ENCODE measurements at places on chromosomes 5 and 9.

DNA sequence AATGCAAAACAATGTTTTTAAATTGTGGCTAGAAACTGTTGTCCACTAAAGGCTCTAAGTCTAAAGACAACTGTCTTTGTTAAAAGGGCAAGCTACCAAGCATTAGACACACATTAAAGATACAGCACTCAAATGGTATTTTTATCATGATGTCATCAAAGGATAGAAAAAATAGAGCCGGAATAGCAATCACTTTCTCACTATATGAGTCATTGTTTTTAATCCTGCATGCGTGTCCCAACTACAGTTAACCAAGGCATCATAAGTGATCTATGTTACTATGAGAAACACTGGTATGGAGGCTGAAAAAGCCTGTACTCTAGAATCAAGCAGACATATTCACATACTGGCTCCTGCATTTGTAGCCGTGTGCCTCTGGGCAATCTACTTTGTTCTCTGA is 1.9 kb upstream of the PJA2 start:
- no peak for DNase-seq

GRCh38 chr5:14557203-14557770 is 24.3 kb upstream of the OTULINL start:
- DNase-seq = no peak

- DNase-seq = no peak
These were observed 89.0 kb downstream of the ARSB start for GRCh38 chr5:78896132-78896531.

DNA sequence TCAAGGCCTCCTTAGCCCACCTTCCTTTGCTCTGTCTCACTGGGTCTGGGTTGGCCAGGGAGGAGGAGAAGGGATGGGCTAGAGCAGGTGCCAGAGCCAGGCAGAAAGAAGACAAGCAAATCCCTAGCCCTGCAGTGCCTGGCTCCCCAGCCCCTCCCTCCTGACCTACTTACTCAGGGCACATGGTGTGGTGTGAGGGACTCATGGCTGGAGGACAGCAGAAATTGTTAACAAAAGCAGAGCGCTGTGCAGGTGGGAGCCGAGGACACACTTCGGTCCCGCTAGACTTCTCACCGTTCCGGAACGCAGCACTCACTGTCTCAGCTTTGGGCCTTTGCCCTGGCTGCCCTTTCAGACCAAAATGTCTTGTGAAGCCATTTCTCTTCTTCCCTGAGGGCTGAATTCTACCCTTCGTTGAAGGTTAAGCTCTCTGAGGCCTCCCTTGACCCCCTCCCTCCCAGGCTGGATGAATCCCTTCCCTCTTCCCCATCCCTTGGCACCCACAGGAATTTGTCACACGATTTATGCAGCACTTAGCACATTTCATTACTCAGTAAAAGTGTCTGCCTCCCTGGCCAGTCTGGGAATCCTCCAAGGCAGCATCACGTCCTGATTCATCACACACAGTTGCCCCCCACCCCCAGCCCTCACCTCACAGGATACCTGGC is 263.9 kb upstream of the TRPC7 start:
- DNase-seq = no peak

DNA sequence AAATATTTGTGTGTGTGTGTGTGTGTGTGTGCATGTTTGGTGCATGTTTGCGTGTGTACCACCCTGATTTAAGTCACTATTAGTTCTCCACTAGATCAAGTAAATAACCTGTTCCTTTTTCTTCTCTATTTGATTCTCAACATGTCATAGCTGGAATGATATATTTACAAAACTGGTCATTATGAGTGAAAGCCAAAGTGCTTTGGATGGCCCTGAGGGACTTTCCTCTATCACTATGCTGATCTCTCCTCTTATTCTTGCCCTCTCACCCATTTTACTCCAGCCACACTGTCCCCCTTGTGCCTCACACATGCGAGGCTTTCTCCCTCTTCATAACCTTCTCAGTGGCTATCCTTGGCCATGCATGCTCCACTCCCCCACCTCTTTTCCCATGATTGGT is 144.6 kb upstream of the NMUR2 start:
- DNase-seq = no peak

GRCh38 chr5:27748847-27749246 is 710.5 kb upstream of the CDH9 start:
- no peak for DNase-seq

- DNase-seq = no peak
These were observed 474.7 kb downstream of the TLE4 start for GRCh38 chr9:80046481-80046880.

- DNase-seq = no peak
These were observed 73.6 kb upstream of the RPS23 start for GRCh38 chr5:82351754-82352145.

- no peak for DNase-seq
These were observed 138.7 kb upstream of the GHR start for GRCh38 chr5:42284584-42284983.

- no peak for DNase-seq
These were observed 118.9 kb downstream of the TRIO start for GRCh38 chr5:14261856-14262611.

DNA sequence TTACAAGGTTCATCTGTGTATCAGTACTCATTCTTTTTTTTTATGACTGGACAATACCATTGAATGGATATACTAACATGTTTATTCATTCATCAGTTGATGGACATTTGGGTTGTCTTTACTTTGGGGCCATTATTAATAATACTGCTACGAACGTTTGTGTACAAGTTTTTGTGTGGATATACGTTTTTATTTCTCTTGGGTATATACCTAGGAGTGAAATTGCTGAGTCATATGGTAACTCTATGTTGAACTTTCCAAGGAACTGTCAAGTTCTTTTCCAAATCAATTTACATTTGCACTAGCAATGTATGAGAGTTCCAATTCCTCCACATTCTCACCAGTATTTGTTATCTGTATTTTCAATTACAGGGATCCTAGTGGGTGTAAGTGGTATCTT is 12.0 kb upstream of the LECT2 start:
- DNase-seq = no peak

- DNase-seq = no peak
These were observed 141.2 kb downstream of the LURAP1L start for GRCh38 chr9:12916042-12916441.

DNA sequence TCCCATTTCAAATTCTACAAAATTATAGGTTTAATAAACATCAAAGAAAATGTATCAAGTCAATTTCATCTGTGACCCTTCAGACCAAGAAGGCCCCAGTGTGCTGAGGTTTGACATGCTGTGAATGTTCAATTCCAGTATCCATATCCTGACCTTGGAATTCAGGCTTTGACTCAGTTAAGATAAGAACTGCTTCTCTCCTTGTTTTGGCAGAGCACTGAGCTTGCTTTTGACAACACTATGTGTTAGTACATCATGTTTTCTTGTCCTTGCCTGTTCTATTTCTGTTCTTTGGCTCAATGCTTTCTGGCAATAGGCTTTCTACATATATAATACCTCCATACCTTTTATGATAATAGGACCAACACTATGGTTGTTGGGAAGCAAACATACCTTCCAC is 105.6 kb downstream of the PLCXD3 start:
- no peak for DNase-seq

DNA sequence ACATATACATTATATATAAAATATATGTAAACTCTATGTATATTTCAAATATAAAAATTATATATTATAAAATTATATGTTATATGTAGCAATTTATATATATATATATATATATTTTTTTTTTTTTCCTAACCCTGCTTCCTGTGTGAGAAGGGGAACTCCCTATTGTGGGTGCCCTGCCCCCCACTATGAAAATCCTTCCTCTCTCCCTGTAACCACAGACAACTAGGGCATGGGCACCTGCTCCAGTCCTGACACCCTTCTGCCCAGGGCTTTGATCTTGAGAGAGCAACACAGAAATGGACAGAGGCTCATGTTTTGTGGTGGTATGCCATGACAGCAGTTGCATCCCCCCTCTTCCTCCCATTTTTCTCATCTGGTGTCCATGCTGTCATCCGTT is 148.7 kb upstream of the IL12B start:
- DNase-seq = no peak
